Activated naive CD8-positive, alpha-beta T cell treated with anti-CD3 and anti-CD28 coated beads, Interleukin-2, amount 50 U/mL, for 16 hours (primary cell): ENCODE measurements at places on chromosomes 1 and 21.

DNA sequence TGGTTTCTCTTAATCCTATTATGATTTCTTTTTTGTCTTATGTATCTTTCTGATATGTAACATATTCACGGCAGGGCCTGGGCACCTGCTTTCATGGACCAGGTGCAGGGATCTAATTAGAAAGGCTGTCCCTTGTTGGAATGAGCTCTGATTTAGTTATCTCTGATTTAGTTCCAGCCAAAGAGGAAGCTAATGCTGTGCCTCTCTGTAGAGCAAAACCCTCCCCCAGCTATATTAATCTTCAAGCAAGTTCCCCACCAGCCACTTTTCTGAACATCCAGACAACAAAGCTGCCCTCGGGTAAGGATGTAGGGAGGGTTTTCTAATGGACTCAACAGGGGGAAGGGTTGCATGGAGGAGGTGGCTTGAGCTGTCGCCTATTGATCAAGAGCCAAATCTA, 6.1 kb downstream of the TSACC start:
- no peak for DNase-seq

DNA sequence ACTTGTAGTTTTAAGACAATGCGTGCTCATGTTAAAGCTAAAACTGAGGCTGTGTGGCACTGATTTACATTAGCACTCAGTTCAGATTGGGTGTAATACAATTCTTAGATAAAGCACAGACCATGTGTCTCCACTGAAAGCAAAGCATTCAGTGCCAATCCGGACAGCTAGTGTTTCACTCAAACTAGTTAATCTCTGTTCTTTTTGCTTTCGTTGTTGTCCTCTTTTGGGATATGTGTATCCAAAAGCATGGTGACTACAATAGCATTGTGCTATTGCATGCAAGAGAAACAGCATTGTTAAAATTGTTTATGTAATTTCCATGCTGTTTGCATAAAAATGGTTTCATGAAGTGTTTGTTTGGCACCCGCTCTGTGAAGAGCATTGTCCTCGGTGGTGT, 54.6 kb downstream of the F3 start:
- DNase-seq: no peak

DNA sequence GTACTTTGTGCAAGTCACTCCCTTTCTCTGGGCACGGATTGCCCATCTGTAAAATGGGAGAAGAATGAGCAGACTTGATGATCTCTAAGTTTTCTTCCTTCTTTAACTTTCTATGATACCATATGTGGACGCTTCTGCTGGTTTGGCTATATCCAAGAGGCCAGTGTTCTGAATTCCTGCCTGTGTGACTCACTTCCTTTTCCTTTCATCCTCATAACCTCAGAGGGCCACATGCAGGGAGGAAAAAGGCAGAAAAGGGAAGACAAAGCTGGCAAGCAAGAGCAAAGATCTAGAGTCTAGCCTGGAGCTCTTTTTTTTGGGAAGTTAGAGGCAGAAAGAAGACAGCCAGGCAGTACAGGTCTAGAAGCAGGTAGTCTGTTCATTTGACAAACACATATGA, 151.2 kb downstream of the OMA1 start:
- DNase-seq: no peak

DNA sequence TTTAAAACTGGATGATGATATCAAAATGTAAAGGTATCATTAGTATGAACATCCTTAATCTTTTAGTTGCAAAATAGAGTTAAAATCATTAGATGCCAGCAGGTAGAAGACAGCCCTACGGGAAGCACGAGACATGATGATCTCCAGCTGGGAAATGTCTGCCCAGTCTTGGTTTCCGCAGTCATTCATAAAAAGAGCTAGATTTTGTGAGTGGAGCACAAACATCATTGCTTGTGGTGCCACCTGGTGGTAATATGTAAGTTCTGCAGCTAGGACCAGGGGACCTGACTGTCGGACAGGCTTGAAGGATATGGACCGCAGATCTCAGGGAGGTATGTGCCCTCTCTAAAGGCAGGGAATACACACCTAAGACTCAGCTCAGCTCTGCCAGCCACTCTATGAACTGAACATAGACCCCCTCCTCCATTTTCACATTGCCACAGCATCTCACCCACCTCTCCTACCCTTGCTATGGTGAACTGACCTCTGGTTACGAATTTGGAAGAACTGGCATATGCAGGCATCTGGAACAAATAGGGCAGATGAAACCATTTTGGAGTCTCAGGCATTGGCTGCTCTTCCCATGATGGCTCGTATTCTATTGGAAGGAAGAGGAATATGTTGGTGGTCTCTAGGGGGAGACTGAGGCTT, 9.2 kb downstream of the FCMR start:
- no peak for DNase-seq

DNA sequence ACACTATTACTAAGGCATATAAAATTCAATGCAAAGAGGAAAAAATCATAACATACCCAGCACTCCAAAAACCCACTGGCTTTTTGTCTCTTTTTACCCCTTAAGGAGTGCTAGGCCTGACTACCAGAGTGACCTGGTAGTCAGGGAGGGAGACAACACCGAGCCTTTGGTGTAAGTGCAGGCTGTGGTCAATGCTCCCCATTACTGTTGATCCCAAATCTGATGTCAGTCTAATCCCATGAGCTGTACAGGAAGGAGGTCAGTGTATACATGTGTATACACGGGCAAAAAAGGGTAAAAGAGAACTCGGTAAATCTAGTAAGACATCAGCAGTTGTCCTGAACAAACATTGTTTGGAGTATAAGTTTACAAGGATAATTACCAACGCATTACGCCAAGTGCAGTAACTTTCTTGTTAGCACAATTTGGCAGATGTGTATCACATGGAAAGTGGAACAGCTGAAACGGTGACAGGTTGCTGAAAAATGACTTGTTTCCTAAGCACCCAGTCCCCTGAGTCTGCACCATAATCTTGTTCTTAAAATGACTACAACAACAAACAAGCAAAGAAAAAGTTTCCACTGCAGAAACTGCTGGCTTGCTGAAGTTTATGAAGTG, 217.9 kb downstream of the KCNH1 start:
- no peak for DNase-seq

DNA sequence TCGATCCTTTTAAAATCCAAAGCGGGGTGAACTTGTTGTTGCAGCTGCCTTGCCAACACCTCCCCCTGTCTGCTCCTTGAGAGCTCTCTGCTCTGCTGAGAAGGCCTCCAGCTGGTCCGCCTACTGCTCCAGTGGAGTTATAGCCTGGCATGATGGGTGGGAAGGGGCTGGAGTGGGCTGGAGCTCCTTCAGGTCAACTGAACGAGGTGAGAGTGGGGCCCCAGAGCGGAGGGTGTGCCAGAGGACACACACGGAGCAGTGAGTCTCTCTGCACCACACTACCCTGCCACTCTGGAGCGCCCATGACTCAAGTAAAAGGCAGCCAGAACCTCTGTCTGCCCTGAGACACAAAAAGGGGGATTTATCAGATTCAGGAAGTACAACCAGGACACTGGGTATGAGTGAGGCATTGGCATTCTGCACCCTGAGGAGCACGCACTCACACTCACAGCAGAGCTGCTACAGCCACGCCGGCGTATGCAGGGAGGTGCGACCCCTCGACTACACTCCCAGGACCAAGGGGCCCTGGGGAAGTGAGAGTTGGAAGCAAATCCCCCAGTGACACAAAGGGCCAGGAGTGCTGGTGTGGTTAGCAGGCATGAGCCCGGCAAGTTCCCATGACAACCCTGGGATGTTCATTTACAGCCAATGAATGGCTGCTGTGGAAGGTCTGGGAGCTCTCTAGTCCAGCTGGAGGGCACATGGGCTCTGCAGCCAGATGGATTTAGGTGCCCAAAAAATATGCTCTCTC, 28.0 kb upstream of the EVA1B start:
- DNase-seq: no peak

- peak; percentile 39 for DNase-seq
These were observed 30.8 kb upstream of the RPTN start for GRCh38 chr1:152189657-152190442.

GRCh38 chr21:41600116-41600515, 92.2 kb upstream of the TMPRSS2 start:
- no peak for DNase-seq

DNA sequence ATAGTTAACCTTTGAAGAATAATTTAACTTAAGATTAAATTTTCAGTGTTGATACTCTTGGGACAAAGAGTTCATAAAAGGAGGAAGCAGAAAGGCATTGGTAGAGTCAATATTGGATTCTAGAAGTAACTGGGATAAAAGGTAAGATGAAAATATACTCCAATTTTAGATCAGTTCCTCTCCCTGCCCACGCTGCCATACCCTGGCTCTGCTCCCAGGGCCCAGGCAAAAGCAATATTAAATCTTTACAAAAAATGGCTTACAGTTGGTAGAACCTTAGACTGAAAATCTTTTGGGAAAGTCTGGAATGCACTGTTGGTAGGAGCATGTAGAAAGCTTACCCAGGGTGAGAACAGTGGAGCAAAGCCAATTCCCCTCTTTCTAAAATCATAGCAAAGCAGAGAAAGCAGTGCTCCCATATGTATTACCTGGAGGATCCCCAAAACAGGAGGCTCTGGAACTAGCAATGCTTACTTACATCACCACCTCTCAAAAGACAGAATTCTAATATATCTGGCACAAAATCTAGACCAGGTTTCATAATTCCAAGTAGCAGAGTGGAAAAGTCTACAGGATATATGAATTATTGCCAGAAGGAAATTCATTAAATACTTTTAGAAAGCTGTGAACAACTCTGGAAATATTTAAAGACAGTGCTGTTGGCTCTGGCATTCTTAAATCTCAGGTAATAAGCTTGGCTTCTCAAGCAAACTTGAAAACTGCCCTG, 24.5 kb downstream of the KIAA0319L start:
- no peak for DNase-seq

DNA sequence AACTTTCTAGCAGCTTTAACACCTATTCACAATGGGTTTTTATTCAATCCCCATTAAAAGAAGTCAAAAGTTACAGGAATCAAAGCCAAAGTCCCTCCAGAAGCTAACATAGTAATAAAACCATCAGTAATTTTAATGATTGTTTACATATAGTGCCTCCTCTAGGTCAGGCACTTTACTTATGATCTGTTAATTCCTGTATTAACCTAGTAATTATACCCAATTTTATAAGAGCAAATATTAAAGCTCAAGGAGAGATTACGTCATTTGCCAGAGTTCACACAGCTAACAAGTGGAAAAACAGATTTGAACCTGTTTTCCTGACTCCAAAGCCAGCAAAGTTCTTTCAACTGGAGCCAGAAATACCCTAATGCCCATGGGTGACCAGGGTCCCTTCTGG, 112.9 kb upstream of the F3 start:
- no peak for DNase-seq

GRCh38 chr1:204302769-204303168, 57.0 kb downstream of the PLEKHA6 start:
- no peak for DNase-seq

DNA sequence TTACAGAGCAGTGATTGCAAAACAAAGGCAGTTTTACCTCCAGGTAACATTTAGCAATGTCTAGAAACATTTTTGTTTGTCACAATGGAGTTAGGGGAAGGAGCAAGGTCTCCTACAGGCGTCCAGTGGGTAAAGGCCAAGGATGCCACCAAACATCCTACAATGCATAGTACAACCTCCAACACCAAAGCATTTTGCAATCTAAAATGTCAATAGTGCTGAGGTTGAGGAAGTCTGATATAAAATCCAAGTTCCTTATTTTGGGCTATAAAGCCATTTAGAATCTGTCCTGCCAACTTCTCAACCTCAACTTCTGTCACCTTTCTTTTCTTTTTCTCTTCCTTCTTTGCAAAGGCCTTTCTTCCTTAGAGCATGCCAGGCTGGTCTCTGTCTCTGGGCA, 111.2 kb downstream of the FASLG start:
- DNase-seq: no peak

- DNase-seq: no peak
These were observed 146.8 kb upstream of the RAB4A start for GRCh38 chr1:229124116-229124515.

- DNase-seq: no peak
These were observed 55.3 kb downstream of the NTPCR start for GRCh38 chr1:233005703-233006102.

GRCh38 chr1:145889722-145890121, 4.1 kb upstream of the ANKRD35 start:
- no peak for DNase-seq
